ENCODE measurements at places on chromosomes 2 and 18. TPM values are rescaled to one million over a fixed set of nuclear protein-coding genes. Genes with fewer than 3 reads are reported as not detected.

DNA sequence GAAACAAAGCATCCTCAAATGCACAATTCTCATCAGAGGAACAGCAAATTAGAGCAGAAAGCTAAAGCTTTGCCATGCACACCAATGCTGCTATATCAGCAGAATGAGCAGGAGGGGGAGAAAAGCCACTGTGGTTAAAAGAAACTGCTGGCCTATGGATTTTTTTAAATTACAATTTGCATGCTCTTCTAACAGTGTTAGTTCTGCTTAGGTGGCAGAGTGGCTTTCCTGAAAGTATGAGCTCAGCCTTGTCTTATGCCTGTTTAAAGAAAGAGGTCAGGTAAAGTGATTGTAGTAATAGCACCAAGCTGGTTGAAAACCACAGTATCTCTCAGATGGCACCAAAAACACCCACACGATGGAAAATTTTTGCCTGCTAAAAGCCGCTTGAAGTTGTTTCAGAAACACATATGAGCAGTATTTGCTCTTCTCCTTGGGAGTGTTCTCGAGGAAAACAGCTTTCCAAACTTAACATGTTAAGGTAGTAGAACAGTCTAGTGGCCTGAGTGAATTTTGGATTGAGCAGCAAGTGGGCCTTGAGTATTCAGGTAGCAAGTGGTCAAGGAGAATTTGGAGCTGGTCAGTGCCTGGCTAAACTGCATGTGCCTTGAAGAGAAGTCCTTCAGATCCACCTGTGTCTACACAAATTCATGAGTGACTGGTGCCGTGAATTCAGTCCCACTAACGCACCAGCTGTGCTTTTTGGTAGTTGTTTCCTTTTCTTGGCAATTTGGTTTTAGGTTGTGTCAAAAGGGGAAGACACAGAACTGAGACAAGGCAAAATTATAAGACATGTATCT is 19.6 kb upstream of the NDUFV2 start:
- DNase-seq: no peak

GRCh38 chr2:204026294-204026693 is 89.7 kb downstream of the ICOS start:
- no peak for DNase-seq

GRCh38 chr2:232342635-232343565 is 35.7 kb upstream of the ALPP start:
- no peak for DNase-seq

The SCN7A gene
- not detected for polyA plus RNA-seq
